ENCODE measurements at places on chromosomes 7 and 10.

GRCh38 chr7:39530971-39531370 is 35.2 kb upstream of the YAE1 start:
- DNase-seq = no peak

GRCh38 chr10:25761937-25762336 is 172.1 kb upstream of the MYO3A start:
- DNase-seq = no peak

DNA sequence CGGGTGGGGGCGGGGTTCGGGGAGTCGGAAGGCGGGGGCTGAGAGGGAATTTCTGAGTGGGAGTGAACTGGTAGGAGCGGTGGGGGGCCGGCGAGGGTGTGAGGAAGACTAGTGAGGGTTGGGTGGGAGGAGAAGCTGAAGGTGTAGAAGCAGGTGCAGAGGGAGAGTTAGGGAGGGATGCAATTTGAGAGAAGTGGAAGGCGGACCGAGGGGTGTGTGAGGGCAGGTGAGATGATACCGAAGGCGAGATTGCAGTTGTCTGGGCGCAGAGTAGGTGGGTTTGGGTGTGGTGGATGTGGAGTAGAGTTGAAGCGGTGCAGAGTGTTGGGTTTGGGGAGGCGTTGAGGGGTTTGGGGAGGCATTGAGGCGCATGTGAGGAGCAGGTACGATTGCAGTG is 643 bp downstream of the KAT6B start:
- peak; percentile 69 for DNase-seq

DNA sequence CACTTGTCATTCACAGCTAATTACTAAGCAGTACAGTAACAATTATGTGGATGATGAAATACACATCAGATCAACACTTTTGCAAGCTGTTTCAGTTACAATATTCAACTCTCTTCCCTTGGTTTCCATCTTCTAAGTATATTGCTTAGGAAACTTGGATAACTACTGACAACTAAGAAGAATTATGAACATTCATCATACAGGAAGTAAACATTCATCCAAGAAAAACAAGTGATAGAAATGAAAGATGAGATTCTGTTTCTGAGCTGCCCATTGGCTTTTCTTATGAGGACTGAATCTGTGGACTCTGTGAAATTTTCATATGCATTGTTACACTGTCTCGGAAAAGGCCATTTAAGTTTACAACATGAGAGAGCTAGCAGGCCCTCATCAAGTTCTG is 240.2 kb downstream of the PRKG1 start:
- no peak for DNase-seq

DNA sequence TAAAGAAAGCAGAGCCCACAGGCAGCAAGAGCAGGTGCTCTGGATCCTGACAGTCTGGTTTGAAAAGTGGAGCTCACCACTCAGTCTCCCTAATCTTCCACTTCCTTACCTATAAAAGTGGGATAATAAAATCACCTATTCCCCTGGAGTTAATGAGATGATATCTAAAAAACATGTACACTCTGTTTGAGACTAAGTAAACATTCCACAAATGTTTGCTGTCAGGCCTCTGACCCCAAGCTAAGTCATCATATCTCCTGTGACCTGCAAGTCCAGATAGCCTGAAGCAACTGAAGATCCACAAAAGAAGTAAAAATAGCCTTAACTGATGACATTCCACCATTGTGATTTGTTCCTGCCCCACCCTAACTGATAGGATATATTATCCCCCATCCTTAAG is 1324.5 kb downstream of the XPNPEP1 start:
- no peak for DNase-seq

- no peak for DNase-seq
Measured at GRCh38 chr10:92822060-92822634, 26.2 kb upstream of the EXOC6 start.

GRCh38 chr10:52897162-52897561 is 124.6 kb upstream of the MBL2 start:
- DNase-seq = no peak

DNA sequence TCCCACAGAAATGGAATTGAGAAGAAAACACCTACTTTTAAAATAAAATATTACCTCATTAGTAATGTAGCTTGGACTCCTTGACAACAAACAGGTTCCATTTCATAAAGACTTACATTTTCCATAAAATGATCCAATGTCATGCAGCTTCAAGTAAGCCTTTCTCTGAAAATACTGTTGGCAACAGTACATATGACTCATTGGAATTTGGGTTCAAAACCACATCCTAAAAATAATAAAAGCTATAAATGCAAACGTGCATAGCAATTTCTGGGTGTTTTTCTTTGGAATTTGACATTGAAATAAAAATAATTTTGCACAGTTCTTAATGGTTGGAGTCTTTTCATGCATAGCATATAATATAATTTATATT is 47.9 kb downstream of the FHIP2A start:
- DNase-seq = no peak

DNA sequence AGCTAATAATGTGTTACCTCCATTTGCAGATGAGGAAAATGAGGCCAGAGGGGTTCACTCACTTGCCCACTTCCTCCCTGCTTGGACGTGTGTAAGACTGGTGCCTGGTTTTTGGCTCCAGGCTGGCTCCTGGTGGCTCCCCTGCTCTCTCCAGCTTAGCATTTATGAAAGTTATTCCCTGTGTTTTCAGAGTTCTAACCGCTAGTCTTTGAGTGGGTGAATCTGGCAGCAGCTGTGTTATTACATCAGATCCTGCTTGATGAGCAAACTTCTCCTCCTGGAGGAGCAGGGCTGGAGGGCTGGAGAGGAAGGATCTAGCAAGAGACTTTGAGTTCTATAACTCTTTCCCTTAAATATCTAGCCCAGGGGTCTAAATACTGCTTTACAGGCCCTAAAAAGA is 80.9 kb upstream of the AGBL3 start:
- no peak for DNase-seq

GRCh38 chr10:32163071-32163761 is 107.0 kb upstream of the KIF5B start:
- no peak for DNase-seq

DNA sequence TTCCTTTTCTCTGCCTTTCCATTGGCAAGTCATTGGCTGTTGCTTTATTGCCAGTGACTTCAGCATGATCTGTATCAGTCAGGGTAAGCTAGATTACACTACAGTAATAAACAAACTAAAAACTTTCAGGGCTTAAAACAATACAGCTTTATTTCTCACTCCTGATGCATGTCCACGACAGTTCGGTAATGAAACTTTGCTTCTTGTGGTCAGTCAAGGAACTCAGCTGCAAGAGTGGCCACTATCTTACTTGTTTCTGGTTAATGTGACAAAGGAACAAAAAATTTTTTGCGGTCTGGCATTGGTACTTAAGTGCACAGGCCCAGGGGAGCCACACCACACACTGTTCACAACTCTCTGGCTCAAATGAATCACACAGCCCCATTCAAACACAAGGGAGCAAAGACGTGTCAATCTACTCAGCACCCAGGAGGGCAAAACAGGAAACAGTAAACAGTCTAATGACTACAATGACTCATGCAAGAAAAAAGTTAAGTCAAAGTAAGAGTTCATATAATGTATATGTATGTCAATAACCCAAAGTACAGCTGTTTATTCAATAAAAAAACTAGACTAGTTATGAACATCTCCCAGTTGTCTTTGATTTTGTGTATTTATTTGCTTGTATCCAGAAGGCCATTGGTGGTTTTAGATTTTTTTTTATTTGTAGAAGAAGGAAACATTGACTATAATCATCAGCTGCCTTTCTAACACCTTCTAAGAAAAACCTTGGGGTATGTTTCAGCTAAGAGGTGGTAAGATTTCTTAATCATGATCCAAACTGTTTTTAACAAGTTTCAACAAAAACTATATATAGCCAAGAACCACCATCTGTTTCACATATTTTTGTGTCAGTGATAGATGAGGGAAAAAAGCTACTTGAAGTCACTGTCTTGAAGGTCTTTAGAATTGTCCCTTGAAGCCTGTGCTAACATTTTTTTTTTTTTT is 134.4 kb upstream of the FAM3C start:
- no peak for DNase-seq

- no peak for DNase-seq
Measured at GRCh38 chr10:84331091-84331490, 2.7 kb downstream of the CCSER2 start.

DNA sequence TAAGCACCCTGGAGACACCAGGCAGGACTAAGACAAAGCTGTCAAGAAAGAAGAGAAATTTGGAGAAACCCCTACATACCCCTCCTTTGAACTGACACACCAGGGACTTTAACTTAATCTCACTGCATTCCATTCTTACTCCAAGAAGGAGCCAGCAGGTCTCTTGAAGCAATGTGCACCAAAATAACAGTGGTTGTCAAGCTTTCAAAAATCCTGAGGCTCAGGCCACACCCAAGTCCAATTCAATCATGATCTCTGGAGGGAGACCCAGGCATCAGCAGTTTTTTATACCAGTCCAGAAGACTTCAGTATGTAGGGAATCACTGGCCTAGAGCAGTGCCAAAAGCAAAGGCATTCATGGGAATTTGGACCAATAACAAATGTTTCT is 6.8 kb downstream of the SLC25A13 start:
- no peak for DNase-seq

DNA sequence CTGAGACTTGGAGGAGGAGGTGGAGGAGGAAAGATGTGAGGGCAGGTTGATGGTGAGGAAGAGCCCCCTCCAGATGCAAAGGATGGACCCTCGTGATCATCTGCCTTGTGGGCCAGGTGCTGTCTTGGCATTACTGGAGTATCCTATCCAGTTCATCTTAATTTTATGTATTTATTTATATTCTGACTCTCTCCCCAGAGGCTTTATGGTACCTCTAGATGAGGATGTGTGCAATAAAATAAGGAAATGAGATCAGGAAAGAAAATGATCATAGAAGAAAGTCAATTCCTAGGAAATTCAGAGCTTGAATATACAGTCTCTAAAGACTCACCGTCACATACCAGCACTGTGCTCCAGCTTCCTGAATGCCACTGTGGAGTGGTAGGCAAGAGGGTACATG is 94.1 kb downstream of the LRRC18 start:
- no peak for DNase-seq

DNA sequence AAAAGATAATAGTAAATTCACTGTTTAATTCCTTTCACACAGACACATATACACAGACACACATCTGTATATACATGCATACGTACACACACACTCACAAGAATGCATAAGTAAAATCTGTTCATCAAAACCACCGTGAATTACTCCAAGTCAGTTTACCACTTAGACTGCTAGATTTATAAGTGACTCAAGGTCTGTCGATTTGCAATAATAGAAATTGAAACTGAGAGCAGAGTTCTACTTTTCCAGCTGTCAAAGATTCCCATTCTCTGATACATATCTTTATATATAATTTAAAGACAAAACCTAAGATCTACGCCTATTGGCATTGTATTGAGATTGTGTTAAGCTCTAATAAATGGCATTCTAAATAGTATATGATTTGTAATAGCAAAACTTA is 9.9 kb upstream of the HGF start:
- DNase-seq = no peak

- DNase-seq = no peak
Measured at GRCh38 chr10:102485093-102485784, 17.3 kb downstream of the ACTR1A start.

GRCh38 chr10:5596611-5597341 is 69.6 kb downstream of the ASB13 start:
- no peak for DNase-seq
